Naive thymus-derived CD4-positive, alpha-beta T cell (primary cell): ENCODE measurements at places on chromosomes 1 and 21. TPM values are rescaled to one million over a fixed set of nuclear protein-coding genes. Genes with fewer than 3 reads are reported as not detected.

Gene CR1
- 4.3 TPM for polyA plus RNA-seq

Gene AKNAD1
- not detected for polyA plus RNA-seq

Gene ETNK2
- 4.4 TPM for polyA plus RNA-seq

Gene NOL9
- polyA plus RNA-seq, result 13.4 TPM

Gene LCE2C
- polyA plus RNA-seq, result not detected

Gene SELL
- 2,521 TPM for polyA plus RNA-seq

Gene CGN
- polyA plus RNA-seq, result 0.25 TPM

Gene AVPR1B
- polyA plus RNA-seq, result not detected

Gene TFF2
- not detected for polyA plus RNA-seq

Gene SYPL2
- 0.43 TPM for polyA plus RNA-seq

Gene DMRTA2
- not detected for polyA plus RNA-seq

Gene RGSL1
- polyA plus RNA-seq, result not detected

Gene C8B
- not detected for polyA plus RNA-seq

Gene NBPF14
- 9.7 TPM for polyA plus RNA-seq

Gene GSTM5
- not detected for polyA plus RNA-seq

Gene LRIF1
- 24.4 TPM for polyA plus RNA-seq

Gene ALG14
- 3.2 TPM for polyA plus RNA-seq

Gene ATP8B2
- 89.4 TPM for polyA plus RNA-seq

Gene SNRPE
- 266 TPM for polyA plus RNA-seq

Gene OR6K3
- polyA plus RNA-seq, result not detected

Gene PRXL2B
- 15.7 TPM for polyA plus RNA-seq

Gene KIAA0040
- polyA plus RNA-seq, result 31.7 TPM

Gene S100A3
- polyA plus RNA-seq, result not detected

Gene TNFRSF4
- 1.4 TPM for polyA plus RNA-seq

Gene GSTM4
- polyA plus RNA-seq, result 15.0 TPM

Gene DNTTIP2
- 83.6 TPM for polyA plus RNA-seq

Gene CELA2B
- not detected for polyA plus RNA-seq

Gene SLAMF9
- polyA plus RNA-seq, result not detected

Gene TMEM79
- 6.5 TPM for polyA plus RNA-seq

Gene DISP3
- 0.53 TPM for polyA plus RNA-seq

Gene FALEC
- 0.76 TPM for polyA plus RNA-seq

Gene KAZN
- polyA plus RNA-seq, result 0.20 TPM

Gene PGLYRP3
- polyA plus RNA-seq, result not detected

Gene SH2D2A
- polyA plus RNA-seq, result 12.7 TPM

Gene GUCA2B
- polyA plus RNA-seq, result not detected

Gene NFASC
- not detected for polyA plus RNA-seq

Gene NBPF10
- 0.22 TPM for polyA plus RNA-seq

Gene ZNF593OS
- polyA plus RNA-seq, result not detected

Gene OR2M3
- polyA plus RNA-seq, result not detected

Gene HES5
- not detected for polyA plus RNA-seq

Gene TDRD5
- polyA plus RNA-seq, result not detected

Gene ERICH3
- polyA plus RNA-seq, result not detected

Gene SPRR4
- polyA plus RNA-seq, result not detected

Gene JAM2
- 0.06 TPM for polyA plus RNA-seq

Gene LCK
- 1,109 TPM for polyA plus RNA-seq

Gene SLC44A5
- polyA plus RNA-seq, result 0.92 TPM

Gene SYT11
- 0.39 TPM for polyA plus RNA-seq
